ENCODE measurements at places on chromosomes 2 and 18.

DNA sequence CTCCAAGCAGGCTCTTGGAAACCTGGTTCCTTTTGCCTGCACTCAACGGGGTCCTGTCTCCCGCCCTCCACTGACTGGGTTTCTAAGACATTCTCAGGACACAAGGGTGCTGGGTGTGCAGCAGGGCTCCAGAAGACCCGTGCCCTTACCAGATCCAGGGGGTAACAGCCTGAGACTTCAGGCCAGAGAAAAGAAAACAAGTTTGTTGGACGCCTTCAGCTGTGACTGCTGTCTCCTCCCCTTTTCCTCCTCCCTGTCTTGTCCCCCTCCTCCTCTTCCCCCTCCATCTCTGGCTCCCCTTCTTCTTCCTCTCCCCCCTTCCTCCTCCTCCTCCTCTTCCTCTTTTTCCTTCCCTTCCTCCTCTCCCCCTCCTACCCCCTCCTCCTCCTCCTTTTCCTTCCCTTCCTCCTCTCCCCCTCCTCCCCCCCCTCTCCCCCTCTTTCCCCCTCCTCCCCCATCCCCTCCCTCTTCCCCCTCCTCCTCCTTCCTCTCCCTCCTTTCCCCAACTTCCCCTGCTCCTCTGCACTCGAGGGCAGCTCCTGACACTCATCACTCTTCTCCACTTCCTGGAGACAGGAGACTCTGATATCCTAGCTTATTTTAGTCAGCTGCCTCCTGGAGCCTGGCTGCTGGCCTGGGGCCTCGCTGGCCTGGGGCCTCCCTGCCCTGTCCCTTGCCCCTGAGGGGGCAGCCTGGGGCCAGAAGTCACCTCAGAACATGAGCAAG lies 12.4 kb downstream of the ADRA2B start:
- no peak for DNase-seq

DNA sequence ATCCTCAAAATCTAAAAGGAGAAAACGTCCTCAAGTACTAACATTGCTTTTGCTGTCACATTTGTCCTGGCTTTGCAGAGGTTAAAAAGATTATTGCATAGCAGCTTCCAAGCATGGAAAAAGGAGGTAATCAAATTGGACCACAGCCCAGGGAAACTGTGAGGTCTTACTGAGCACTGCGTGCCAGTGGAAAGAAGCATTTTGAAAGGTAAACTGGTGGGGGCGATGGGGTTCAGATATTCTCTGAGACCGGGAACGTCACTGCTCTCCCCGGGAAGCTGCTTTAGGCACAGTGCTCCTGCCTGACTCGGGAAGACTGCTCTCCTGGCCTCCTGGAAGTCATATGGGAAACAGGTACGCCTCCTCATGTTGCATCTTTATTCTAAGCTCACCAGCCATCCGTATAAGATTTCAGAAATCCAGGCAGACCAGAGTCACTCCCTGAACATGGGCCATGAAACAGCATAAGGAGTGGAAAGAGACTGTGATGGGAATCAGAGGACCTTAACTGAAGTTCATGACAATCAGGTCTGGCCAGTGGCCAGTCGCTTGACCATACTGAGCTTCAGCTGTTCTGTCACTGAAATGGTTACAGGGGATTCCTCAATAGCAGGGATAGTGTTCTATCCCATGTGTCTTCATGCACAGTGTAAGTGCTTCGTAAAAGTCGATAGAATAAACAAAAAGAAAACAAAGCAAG lies 284.1 kb downstream of the TRIB2 start:
- no peak for DNase-seq

GRCh38 chr2:221518201-221518934 lies 53.7 kb downstream of the EPHA4 start:
- peak; percentile 77 for DNase-seq

GRCh38 chr2:96537066-96537733 lies 648 bp downstream of the ARID5A start:
- peak; percentile 82 for DNase-seq

DNA sequence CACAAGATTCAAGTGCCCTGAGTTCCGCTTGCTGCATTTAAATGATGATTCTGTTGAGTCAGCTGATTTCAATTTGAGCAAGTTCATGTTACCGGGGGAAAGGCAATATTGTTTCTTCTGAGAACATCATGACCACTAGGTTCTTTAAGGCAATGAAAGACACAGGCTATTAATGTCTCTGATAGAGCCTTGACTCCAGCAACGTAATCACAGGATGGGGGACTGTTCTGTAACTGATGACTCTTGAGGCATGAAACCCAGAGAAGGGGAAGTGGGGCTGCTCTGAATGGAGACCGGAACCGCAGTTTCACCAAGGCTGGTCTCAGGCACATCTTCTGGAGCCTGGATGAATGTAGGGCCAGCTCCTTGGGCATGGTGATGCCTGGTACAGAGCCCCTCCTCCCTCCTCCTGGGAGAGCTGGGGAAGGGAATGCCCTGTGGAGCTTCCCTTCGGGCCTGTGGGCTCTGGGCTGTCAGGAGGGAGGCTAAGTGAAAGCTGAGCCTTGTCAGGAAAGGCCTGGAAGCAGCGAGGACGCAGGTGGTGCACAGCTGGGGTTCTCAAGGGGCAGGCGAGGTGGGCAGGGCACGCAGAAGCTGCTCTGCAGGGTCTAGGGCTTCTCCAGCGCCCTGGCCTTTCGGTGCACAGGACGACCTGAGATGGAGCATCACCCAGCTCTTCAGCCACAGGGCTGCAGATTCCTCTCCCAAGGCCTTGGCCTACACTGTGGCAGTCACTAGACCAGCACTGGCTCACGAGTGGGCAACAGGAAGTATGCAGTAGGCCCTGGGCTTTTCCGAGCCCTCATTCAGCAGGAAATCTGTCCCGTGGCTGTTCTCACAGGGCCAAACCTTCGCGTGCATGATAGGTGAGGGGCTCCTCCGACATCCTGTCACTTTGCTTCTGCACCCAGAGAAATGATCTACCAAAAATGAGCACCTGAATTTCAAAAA lies 36.6 kb upstream of the PRLH start:
- DNase-seq = no peak

- no peak for DNase-seq
These were observed 273.4 kb upstream of the CDH7 start for GRCh38 chr18:65477455-65477854.

DNA sequence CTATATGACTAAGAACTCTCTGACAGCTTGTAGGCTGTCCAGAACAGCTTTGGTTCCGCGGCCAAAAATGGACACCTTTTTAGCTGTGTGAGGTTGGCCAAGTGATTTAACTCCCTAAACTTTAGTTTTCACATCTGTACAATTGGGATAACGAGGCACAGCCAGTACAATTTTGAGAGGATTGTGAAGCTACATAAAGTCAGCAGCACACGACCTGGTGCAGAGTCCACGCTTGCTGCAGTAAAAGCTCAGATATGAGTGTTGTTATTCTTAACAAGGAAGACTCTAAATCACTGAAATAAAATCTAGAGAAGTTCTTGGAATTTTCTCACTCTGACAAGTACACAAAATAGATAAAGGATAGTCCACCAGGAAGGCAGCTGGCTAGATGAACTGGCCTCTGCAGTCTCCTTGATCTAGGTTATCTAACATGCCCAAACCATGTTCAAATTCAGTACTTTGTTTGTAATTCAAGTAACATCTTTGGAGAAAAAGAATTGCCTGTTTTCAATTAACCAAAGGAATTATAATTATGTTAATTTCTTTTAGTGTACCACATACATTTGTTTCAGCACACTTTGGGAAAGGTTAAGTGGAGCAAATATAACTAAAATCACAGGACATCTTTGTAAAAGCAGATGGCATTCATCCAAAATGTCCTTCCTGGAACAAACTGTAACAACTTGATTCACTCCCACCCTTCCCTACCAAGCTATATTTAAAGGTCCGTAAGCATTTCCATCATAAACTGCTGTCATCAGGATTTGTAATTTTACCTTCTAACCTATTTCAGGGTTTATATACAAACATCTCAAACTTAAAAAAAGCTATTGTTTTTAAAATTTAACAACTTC lies 201.7 kb upstream of the STK17B start:
- DNase-seq = no peak
